ENCODE measurements at places on chromosomes 1 and 21.
A peak's percentile ranks its signal among the peaks of the same experiment; 100 is the strongest.

DNA sequence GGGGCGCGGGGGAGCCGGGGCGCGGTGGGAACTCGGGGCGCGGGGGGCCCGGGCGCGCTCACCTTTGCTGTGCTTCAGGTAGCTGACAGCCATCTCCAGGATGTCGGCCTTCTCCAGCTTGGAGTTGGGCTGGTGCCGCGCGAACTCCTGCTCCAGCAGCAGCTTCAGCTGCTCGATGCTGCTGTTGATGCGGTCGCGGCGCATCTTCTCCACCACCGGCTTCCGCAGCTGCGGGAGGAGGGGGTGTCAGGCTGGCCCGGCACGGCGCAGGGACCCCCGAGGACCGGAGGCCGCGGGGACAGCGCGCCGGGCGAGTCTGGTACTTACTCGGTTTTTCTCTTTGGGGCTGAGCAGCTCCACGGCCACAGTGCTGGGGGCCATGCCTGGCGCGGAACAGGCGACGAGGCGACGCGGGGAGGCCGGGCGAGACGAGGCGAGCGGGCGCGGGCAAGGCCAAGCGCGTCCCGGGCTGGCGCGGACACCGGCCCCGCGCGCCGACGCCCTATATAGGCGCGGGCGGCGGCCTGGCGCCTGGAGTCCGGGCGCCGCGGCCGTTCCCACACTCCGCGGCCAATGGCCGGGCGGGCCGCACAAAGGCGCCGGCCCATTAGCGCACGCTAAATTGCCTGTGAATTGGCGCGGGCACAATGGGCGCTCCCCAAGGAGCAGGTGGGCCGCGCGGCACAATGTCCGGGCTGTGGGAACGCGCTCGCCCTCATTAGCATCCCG, at the start of gene HES5:
Gene HES5, minus strand, starts transcription at position 480 of the 729 bp plus-strand sequence. Its CDS starts 99 bp downstream, at position 381.
- DNase-seq = no peak

GRCh38 chr1:219476116-219476515, 136.8 kb downstream of the ZC3H11B start:
- DNase-seq = no peak

DNA sequence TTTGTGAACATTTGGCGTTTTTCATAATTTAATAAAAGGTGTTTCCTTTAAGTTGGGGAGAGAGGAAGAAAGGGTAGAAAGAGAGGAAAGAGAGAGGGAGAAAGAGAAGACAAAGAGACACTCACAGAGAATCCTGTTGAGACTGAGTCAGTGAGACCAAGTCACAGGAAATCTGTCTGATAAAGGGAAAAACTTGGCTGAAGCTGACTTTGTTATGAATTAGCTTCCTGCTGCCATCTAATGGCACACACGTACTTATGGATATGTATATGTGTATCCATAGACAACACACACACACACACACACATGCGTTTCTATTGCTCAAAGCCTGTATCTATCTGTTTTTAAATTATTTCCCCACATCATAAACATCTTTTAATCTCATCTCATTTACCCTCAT, 42.5 kb upstream of the DISC1 start:
- peak; percentile 53 for DNase-seq

GRCh38 chr1:55065648-55066047, 26.3 kb downstream of the PCSK9 start:
- no peak for DNase-seq

GRCh38 chr1:202961220-202961880, 3.2 kb upstream of the ADIPOR1 start:
- no peak for DNase-seq

- DNase-seq = no peak
Observed at GRCh38 chr1:245878585-245878984, 628.5 kb downstream of the SMYD3 start.

DNA sequence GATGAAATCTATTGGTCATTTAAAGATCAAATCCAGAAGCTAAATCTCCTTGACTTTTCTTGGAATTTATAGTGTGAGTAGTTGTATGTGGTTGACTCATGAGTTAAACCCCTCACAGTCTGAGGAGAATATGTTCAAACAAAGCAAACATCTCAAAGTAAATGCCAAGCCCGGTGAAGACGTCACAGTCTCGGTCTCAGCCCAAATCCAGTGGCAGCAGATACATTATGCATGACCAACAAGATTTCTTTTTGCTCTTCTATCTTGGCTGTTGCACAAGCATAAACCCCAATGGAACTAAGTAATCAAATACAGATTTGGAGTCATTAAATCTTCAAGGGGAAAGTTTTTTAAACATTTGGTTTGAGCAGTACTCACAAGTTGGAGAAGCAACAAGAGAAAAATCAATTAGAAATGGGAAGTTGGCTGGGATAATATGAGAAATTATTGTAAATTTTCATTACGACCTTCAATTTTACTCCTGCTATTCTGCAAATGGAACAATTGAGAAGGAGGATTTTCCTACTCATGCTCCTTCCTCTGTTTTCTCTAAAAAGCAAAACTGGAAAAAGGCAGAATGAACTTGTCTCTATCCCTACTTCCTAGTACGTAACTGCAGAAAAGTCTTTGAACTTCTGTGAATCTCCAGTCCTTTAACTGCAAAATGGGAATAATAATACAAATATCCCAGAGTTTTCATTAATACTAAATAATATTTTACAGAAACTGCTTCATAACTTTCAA, 575.8 kb downstream of the NUF2 start:
- DNase-seq = no peak

DNA sequence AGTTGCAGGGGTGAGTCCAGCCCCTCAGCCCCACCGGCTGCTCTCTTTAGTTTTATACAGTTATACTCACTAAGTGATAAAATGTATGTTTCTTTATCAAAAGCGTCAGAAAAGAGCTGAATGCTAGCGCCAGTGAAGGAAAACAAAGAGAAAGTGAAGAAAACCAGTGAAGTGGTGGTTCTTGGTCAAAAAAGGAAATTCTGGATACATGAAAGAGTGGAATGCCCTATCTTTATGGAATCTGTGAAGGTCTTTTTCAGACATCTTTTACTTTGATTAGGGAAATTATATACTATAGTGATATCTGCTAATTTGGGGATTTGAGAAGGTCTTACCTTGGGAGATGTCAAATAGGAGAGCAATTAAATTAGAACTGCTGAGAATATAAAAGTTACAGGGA, 41.3 kb downstream of the GPR3 start:
- DNase-seq = no peak

DNA sequence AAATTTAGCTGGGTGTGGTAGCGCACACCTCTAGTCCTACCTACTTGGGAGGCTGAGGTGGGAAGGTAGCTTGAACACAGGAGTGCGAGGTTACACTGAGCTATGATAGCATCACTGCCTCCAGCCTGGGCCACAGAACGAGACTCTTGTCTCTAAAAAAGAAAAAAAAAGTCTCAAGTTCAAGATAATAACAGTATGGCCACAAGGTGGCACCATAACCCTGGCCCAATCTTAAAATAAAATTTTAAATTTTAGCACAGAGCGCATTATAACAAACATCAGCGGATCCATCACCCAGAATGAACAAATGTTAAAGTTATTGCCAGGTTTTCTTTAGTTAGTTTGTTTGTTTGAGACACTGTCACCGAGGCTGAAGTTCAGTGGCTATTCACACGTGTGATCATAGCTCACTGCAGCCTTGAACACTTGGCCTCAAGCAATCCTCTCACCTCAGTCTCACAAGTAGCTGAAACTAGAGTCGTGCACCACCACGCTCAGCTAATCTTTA, 2.9 kb upstream of the HTR6 start:
- DNase-seq = peak; percentile 56

GRCh38 chr1:107263291-107263915, 122.6 kb downstream of the NTNG1 start:
- no peak for DNase-seq

DNA sequence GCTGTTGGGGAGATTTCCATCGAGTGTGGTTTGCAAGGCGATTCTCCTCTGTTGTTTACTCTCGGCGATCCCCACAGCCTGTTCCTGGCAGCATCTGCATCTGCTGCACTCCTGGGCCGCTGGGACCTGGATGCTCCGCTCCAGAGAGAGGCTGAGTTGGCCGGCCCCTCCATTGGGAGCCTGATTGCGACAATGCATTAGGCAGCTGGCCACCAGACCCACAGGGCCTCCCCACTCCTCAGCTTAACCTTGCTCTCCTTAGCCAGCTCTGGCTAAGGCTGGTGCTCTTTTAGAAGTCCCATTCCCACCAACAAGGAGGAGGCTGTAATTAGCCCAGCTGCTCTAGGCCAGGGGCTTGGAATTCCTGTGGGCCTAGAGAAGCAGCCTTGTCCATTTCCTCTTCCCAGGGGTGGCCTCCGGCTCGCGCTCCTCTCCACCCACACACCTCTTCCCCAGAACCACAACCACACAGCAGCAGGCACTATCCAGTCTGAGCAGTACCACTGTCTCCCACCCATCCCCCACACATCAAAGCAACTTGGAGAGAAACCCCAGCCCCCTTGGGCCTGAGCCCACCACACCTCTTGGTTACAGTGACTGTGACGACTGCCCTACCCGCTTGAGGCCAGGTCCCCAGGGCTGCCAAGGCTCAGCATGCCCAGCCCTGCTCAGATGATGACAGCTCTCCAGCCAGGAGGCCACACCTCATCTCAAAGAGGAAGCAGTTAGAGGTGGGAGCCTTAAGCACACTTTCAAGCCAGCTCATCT, 193.8 kb upstream of the EDN2 start:
- DNase-seq = no peak

- DNase-seq = no peak
Observed at GRCh38 chr1:19949016-19949415, 25.6 kb upstream of the PLA2G2E start.

GRCh38 chr1:47481936-47482335, 44.1 kb downstream of the FOXD2 start:
- no peak for DNase-seq

GRCh38 chr1:227363825-227364224, 45.5 kb upstream of the CDC42BPA start:
- no peak for DNase-seq

- DNase-seq = peak; percentile 18
Observed at GRCh38 chr21:42009018-42009830, 936 bp downstream of the ZBTB21 start.

- DNase-seq = no peak
Observed at GRCh38 chr21:29453511-29453910, 154.8 kb downstream of the BACH1 start.

- DNase-seq = no peak
Observed at GRCh38 chr1:164518692-164519332, 40.2 kb upstream of the PBX1 start.

DNA sequence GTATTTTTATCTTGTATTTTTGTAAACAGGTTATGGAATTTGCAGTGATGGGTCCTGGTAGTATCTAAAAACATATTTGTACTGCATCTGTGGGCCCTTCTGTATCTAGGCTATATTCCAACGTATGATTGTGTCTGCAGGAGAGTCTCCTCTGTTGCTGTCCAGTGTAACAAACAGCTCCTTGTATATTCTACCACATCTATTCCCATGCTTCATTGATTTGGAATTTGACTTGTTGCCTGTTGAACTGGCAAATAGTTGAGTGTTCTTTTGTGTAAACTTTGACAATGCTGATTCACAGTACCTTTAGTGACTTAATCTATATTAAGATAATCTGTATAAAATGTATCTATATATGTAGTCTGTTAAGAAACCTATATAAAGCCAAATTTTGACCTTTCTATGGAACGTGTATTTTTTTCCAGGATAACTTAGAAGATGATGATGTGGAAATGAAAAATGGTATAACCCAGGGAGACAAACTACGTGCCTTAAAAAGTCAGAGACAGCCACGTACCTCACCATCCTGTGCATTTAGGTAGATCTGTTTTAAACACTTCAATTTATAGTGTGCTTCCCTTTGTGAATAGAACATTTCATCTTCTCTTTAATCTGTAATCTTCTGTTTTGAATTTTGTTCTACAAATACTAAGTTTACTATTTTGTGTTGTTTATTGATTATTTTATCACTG, 43.4 kb upstream of the GPR88 start:
- DNase-seq = no peak

DNA sequence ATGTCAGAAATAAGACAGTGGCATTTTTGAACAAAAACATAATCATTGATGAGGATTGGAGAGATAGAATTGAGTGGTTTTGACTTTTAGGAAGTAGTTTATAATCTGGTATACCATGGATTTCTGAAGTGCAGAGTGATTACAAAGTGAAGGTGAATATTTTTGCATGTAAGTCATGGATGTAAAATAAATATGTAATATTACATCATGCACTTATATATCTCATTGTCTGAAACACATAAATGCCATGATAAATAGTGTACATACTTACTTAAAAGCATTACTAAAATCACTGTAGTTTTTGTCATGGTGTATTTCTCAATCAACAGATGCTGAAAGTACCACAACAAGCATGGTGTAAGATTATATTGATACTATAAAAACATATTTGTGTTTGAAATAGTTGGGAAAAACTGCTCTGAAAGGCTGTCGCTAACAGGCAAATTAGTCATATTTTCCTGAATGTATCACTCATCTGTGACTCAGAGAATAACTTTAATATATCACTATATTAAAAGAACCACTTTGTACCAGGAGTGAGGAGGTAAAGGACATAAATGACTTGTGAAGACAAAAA, 24.8 kb upstream of the RGS18 start:
- no peak for DNase-seq

DNA sequence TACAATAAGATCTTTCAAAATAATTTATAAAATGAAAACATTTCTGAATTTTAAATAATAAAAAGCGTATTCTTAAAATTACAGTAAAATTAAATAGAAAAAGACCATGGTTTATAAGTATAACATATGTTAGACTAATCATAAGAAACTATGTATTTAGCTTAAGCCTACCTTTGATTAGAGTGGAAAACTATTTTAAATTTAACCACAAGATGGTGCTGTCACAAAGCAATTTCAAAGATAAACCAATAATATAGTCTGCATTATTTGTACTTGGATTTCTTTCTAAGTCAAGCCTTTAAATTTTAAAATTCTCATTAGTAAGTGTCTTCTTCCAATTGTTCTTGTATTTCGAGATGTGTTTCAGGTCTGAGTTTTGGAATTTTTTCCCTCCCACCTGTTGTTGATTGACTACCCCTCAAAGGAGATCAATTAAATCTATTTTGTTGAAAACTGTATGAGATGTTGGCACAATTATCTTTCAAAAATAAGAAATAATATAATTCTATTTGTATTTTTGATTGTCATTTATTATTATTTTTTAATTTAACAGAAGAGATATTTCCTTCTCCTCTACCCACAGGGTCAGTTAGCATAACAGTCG, 459.8 kb downstream of the KCNT2 start:
- peak; percentile 48 for DNase-seq

DNA sequence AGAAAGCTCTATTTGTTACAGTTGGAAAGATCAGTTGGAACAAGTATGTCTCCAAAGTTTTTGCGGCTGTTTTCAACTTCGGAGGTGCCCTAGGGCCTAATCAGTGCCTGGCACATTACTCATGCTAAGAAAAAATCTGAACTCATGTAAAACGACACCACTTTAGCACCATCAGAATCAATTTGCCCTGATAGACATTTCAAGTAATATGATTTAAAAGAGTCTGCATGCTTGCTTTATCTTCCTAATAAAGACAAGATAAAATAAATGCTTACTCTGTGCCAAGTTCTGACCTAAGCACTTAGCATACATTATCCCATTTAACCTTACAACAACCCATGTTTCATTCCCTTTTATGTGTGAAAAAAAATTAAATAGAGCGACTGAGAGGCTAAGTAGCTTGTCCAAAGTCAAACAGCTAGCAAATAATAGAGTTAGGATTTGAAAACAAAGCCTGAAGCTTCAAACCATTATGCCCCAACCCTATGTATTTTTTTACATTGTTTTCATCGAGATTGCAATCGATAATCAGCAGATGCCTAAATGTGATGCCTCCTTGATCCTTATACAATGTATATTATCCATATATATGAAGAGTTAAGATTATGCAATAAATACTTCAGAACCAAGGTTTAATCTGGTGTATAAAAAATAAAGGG, 91.3 kb downstream of the DENND1B start:
- DNase-seq = no peak

All from AML-193 (cell line).